LHCN-M2 (cell line): ENCODE measurements at places on chromosomes 4 and X. TPM values are rescaled to one million over a fixed set of nuclear protein-coding genes. Genes with fewer than 3 reads are reported as not detected.

DNA sequence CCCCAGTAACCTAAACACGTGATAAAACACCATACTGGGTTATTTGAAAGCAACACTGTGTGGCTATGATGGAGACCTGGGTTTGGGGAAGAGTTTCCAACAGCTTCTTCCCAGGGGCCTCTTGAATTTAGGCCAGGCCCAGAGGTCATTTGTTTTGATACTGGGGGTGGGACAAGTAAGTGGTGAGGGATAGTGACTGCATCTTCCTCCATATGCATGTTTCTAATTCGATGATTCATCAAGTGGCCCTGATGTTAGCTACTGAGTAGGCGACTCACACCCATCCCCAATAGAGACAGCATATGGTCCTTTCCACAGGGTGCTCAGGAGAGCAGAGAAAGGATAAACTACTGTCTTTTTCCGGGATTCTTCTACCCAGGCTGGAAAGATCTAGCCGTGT lies 2.7 kb downstream of the NDP start:
- peak; percentile 66 for DNase-seq

- DNase-seq, result no peak
These were observed 42.0 kb downstream of the SGMS2 start for GRCh38 chr4:107866726-107867125.

DNA sequence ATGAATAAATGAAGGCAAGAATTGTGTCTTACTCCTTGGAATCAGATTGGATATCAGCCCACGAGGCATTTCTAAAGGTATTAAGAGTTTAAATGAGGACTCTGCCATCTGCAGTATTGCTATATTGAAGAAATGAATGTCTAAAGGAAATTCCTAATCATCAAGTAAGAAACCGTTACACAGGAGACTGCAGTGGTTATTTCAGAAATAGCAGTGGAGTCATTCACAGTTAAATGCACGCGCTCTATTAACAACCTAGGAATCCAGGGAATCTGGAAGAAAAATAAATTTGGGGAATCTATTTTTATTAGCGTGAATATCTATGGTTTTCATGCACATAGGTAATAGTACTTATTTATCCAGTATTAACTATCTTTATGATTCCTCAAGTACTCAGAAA lies 334.2 kb downstream of the TENM3 start:
- no peak for DNase-seq

GRCh38 chr4:27318740-27319139 lies 458.1 kb downstream of the STIM2 start:
- peak; percentile 44 for DNase-seq

The SASH3 gene
- not detected in 2 replicates for total RNA-seq

DNA sequence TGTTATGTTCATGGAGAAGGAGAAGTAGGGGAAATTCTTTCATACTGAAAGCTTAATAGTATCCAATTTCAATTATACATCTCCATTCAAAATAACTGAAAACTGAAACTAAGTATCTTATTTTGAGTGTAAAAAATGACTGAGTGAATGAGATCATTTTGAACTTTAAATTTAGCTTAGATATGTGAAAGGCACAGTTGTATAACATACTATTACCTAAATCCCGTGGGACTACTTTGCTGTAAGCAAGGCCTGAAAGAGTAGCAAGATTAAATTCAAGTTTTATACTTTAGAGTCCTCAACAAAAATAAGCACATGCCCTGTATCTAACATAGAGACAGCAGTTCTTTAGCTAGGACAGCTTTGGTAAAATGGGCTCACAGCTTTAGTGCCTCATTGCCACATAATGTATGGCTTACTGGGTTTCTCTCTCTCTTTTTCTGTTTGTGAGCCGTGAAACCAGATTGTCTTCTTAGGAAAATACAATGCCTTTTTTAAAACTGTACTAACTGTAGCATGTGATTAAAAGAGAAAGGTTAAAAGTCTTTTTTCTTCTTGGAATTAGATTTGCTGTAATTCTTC lies 43.2 kb downstream of the GSTCD start:
- DNase-seq, result no peak
